Amniotic stem cell (primary cell): ENCODE measurements at places on chromosomes 12 and 14.

DNA sequence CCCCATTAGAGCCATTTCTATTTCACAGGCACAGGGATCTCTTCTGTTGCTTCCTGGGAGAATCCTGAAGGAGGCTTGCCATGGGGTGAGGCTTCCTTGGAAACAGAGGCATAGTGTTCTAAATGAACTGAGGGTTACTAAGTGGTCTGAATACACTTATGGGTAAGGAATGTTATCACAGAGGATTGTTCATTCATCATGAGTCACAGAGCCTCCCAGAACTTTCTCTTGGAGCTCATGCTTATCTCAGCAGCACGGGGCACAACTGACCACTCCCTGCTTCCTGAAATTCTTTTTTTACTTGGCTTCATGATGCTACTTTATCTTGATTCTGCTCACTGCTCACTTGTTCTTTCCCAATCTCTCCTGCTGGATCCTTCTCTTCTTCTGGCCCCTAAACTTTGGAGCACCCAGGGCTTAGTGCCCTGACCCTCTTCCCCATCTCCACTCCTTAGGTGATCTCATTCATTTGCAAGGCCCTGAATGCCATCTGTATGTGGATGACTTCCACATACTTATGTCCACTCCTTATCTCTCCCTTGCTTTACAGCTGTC, 57.9 kb downstream of the ANO6 start:
- peak; percentile 93 for DNase-seq

- DNase-seq: no peak
These were observed 250.2 kb upstream of the OR4E1 start for GRCh38 chr14:21923820-21924219.

GRCh38 chr12:125853670-125854069, 788.4 kb downstream of the AACS start:
- DNase-seq: no peak

DNA sequence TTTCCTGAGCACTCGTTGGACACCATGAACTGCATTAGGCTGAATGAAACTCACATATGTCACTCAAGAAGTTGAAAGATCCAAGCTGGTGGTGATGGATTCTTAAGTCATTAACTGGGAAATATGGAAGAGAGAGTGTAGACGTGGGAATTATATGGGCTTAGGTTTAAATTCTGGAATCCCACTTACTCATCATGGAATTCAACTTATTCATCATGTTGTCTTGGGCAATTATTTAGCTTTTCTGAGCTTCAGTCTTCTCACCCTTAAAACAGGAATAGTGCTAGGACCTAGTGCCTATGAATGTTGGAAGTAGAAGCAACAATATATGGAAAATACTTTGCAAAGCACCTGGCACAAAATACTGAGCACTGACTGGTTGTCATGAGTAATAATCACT, 292.4 kb upstream of the TBX3 start:
- no peak for DNase-seq

GRCh38 chr12:77751939-77752338, 78.8 kb upstream of the NAV3 start:
- DNase-seq: no peak

DNA sequence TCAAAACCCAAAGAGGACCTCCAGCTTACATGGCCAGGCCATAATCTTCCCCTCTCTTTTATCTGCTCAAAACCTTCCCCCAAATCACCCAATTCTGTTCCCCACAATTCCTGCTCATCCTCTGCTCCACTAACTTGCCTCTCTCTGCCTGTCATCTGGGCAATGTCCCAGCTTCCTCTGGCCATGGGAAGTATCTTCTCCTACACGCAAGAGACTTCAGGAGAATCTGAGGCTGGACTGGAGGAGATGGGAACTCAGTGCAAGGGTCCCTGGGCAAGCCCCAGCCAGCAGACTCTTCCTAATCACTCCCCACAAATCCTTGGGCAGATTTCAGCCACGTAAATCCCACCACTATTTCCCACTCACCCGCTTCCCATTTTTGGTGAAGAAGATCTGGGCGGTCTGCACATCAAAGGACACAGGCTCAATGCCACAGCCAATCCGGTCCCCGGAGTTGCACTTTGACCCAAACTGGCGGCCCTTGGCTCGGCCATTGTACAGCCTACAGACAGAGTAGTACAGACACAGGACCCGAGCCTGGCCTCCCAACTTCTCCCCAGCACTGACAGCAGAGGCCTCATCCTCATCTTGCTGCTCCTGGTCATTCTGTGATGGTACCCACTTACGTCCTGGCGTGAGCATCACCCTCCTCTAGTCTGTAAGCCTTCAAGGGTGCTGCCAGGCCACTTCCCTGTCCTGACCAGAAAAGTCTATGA, 4.7 kb downstream of the SPRYD3 start:
- DNase-seq: no peak

GRCh38 chr14:79916892-79917291, 294.4 kb downstream of the DIO2 start:
- DNase-seq: no peak

DNA sequence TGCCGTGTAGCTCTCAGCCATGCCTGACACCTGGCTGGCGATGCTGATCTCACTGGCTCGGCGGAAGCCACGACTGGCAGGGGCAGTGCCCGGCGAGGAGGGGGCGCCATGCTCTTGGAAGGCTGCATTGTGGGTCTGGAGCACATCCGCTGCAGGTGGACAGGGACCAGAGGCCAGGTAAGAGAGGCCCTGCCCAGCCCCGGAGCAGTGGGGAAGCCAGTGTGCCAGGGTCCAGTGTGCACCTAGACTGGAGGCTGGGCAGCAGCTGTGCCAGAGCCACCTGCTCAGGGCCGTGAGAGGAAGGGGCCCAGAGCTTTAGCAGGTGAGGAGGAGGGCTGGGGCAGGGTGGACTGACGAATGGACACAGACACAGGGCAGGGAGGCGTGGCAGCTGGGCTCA, 10.1 kb downstream of the ARL6IP4 start:
- DNase-seq: no peak

DNA sequence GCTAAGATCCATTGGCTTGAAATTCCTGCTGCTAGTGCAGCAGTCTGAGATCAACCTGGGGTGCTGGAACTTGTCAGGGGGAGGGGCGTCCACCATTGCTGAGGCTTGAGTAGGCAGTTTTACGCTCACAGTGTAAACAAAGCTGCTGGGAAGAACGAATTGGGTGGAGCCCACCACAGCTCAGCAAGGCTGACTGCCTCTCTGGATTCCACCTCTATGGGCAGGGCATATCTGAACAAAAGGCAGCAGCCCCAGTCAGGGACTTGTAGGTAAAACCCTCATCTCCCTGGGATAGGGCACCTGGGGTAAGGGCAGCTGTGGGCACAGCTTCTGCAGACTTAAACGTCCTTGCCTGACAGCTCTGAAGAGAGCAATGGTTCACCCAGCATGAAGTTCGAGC, 191.7 kb downstream of the ALG10B start:
- DNase-seq: no peak

DNA sequence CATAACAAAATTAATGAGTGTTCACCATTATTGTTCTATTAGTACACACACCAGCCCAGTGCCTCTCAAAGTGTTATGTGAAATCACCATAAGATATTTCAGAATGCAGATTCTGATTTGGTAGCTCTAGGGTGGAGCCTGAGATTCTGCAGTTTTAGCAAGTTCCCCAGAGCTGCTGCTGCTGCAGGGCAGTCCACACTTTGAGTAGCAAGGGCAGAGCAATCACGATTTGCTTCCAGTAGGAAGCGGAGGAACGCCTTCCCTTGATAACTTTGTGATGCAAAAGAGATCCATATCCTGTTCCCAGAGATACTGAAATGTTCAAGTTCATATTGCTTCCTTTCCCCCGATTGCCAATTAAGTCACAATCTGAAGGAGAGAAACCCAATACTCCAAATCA, 57.9 kb downstream of the SLC17A8 start:
- DNase-seq: no peak

- DNase-seq: no peak
These were observed 794.3 kb downstream of the C12orf50 start for GRCh38 chr12:87234898-87235297.

- DNase-seq: no peak
These were observed 4.1 kb downstream of the CD163L1 start for GRCh38 chr12:7439579-7440505.

DNA sequence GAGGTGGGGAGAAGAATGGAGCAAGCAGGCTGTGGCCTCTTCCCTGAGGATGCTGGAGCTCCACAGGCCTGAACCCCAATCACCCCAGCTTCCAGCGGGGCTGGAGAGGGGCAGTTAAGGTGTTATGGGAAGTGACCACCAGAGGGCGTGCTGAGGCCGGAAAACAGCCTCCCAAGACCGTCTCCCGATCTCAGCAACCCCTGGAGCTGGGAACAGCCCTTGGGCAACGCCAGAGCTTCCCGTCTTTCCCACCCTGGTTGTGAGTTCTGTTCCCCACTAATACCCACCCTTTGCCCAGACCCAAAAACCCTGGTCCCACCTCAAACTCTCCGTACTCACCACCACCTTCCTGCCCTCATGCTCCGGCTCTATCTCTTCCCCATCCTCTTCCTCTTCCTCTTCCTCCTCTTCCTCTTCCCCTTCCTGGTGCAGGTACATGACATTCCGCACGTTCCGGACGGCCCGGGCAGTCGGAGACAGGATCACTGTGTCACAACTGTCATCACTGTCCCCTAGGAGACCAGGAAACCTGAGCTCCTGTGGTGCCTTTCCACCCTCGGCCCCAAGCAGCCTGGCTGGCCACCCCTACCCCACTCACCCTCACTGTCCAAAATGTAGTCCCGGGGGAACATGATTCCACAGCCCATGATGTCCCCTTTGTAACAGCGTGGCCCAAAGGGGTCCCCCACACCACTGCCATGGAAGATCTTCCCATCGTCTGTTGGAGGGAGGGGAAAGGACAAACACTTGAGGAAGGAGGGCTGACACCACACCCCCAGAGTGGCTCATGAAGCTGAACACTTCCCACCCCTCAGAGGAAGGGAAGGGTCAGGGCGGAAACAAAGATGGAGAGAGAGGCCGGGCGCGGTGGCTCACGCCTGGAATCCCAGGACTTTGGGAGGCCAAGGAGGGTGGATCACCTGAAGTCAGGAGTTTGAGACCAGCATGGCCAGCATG, 12.9 kb downstream of the SPRYD3 start:
- peak; percentile 58 for DNase-seq

GRCh38 chr12:19394385-19394784, 44.9 kb upstream of the AEBP2 start:
- DNase-seq: no peak

GRCh38 chr12:89731089-89731488, 22.5 kb upstream of the ATP2B1 start:
- DNase-seq: no peak

DNA sequence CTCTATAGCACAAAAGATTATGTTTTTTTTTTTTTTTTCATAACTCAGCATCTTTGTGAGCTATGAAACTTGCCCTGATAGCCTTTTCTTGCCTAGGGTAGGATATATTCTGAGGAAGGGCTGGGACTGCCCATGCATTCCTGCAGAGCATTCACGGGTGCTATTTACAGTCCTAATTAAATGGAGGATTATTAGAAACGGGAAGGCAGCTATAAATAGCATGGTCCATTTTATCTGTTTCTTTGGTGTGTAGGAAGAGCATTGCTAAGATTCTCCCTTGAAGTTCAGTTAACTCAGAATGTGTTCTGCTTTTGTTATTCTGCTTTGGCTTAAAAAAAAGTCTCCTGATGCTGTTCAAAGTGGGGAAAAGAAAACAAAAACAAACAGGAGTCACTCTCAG, 630.9 kb downstream of the DIO2 start:
- DNase-seq: no peak

DNA sequence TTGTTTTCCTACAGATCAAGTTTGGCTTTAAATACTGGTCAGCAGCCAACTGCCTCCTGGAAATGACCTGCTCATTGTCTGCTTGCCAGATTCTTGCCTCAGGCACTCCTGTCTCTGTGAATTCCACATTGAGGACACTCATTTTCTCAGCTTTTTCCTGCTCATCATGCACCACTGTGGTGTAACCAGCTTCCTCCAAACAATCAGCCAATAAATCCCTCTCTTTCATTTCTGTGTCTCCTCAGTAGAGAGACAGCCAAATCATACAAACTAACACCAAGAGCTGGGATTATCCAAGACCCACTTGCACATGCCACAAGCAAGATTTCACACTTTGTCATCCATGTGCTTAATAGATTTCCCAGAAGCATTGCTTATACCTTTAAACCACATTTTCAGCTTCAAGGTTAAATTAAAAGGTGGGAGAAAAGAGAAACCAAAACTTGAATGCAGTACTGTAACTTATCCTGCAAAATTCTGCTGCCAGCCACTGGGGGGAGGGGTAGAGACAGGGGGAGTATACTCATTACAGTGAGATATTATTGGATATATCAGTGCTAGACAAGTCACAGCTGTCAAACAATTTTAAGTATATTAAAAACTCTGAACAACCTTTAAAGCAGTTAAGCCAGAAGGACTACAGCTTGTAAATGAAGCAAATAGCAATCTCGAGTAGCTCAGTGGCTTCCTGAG, 105.0 kb downstream of the PPP2R5E start:
- peak; percentile 64 for DNase-seq

- no peak for DNase-seq
These were observed 9.9 kb downstream of the POP5 start for GRCh38 chr12:120571299-120571698.

- no peak for DNase-seq
These were observed at the start of gene DCN for GRCh38 chr12:91182636-91183455. TSS of gene DCN (minus strand) at chr12:91182817. CDS start at chr12:91178552, 4,265 bp downstream.

- no peak for DNase-seq
These were observed 35.4 kb downstream of the DMAC2L start for GRCh38 chr14:50347521-50347920.

DNA sequence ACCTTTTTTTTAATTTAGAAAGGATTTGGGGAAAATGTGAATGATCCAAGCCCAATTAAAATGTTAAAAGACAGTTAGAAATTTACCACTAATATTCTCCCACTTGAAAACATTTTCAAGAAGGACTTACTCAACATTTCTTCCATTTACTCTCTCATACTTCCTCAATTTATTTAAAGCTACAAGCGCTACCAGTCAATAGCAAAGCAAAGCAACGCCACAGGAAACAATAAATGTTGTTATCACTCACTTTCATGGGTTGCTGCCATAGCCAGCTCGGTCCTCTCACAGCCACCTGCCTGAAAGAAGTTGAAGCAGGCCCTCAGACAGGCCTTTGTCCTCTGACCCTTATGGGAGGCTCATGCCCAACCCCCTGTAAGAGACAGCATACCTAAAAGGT, 6.0 kb upstream of the SOS2 start:
- no peak for DNase-seq

GRCh38 chr14:52227619-52228222, 39.8 kb upstream of the PTGDR start:
- DNase-seq: no peak

DNA sequence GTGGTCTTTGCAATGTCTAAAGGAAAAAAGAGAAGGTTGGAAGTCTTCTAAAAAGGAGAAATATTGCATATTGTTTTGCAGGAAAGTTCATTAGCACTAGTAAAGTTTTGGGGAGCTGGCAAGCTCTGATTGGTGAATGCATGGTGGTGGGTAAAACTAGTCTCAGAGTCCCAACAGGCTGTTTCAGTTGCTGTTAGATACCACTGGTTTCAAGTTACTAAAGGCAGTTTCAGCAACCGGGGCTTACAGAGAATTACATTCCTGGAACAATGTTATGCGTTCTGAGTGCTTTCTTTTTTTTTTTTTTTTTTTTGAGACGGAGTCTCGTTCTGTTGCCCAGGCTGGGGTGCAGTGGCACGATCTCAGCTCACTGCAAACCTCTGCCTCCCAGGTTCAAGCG, 208.2 kb downstream of the EPS8 start:
- no peak for DNase-seq
